ENCODE measurements at places on chromosomes 5 and 9.

DNA sequence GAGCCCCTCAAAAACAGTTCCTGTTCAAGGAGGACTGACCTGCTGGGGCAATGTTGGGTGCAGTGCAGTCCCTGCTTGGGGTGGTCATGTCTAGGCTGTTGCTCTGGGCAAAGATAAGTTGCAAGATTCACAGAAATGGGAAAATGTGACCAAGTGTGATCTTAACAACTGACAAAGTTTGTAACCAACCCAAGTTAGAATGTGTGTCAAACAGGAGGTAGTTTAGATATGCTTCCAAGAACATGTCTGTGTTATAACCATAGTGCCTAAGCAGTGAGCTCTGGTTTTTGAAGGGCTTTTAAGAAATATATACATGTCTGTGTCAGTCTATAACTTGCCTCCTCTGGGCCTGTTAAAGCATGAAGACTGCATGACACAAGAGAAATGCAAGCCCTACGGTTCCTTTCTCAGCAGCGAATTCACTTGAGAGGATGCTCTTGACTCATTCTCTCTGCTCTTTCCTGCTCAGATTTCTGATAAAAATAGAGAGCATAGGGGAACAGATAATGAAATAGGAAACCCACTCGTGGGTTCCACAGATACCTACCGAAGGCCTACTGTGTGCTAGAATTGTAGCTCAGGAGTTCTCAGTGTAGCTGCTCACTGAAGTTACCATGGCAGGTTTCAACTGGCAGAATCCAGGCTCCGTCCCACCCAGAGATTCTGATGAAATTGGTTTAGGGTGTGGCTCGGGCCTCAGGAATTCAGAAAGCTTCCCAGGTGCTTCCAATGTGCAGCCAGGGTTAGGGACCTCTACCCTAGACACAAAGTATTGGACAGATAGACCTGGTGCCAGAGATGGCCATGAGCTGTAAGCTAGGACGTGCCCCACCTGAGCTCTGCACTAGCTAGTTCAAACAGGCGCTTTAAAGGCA lies 52.4 kb downstream of the ARHGEF37 start:
- no peak for DNase-seq

DNA sequence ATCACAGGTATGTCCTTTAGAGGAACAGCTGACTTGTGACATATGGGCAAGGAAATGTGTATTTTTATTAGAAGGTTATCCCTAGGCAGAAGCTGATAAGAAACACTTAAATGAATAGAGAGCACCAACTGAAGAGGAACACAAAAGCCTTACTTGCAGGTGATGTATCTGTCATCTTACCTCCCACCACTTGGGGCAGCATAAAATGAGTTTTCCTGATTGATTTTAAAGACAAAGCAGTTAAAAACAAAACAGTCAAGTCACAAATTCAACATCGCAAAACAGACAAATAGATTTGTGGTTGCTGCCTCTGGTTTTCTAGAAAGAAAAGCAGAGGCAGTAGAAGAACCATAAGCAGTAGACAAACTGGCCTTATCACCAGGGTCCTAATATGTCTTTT lies 302.4 kb upstream of the ZNF462 start:
- no peak for DNase-seq

DNA sequence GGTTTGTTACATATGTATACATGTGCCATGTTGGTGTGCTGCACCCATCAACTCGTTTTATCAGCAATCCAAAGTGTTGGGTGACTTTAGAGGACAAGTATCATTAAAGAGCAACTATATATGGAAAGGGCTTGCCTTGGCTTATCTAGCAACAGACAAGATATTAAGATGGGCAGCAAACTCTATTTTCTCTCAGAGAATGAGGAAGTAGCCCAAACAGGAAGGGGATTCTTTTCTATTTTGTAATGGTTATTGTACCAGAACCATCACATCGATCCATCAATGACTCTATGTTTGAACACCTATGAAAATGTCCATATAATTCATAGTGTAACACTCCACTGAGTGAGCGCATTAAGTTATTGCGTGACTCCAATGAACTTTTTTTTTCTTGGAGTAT lies 260.1 kb upstream of the SLC24A2 start:
- no peak for DNase-seq

GRCh38 chr9:88645879-88646199 lies 110.9 kb downstream of the NXNL2 start:
- DNase-seq, result no peak

Data from activated CD4-positive, alpha-beta T cell treated with anti-CD3 and anti-CD28 coated beads for 24 hours (primary cell).